ENCODE measurements at places on chromosomes 13 and 19. TPM values are rescaled to one million over a fixed set of nuclear protein-coding genes. Genes with fewer than 3 reads are reported as not detected.

GRCh38 chr19:32895384-32895783 is 25.8 kb upstream of the SLC7A9 start:
- no peaks in the 10 kb centered on the region for H3K27me3 ChIP-seq
- no peaks in the 10 kb centered on the region for H3K4me1 ChIP-seq
- H3K36me3 ChIP-seq = no peaks in the 10 kb centered on the region
- H3K4me3 ChIP-seq = no peak overlapping the region
- H3K27ac ChIP-seq = no peak overlapping the region
- no peak for DNase-seq

DNA sequence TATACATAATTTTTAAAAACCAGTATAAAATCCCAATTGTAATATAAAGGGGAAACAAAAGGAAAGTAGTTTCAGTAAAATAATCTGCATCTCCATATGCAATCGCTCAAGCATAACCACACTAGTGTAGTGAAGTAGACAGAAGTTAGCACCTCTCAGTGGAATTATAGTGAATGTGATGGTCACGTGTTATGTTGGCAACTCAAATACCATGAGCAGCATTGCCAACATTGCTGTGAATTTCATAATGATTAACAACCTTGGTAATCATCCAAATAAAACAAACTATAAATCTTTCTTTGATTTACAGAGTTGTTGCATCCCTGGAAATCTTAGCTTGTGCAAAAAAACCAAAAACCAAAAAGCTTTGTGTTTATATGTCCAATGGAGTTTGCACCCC is 77.3 kb upstream of the SIAH3 start:
- H3K4me1 ChIP-seq = peaks cover 3% of the 10 kb centered on the region
- H3K27ac ChIP-seq = no peak overlapping the region
- peaks cover 4% of the 10 kb centered on the region for H3K27me3 ChIP-seq
- no peak for DNase-seq
- H3K36me3 ChIP-seq = no peaks in the 10 kb centered on the region
- no peak overlapping the region for H3K4me3 ChIP-seq

DNA sequence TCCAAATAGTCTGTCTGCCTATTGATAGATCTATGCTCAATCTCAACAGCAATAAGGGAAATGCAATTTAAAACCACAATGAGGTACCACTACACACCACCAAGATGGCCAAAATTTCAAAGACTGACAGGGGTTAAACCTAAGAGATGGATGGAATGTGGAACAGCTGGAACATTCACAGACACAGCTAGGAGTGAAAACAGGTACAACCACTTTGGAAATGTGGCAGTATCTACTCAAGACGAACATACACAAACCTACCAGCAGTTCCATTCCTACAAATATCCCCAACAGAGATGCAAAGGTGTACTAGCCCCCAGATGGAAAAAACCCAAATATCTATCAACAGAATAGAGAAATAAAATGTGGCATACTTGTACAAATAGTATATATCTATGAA is 86.4 kb downstream of the TSC22D1 start:
- H3K4me3 ChIP-seq = no peak overlapping the region
- no peaks in the 10 kb centered on the region for H3K27me3 ChIP-seq
- no peak for DNase-seq
- H3K27ac ChIP-seq = no peak overlapping the region
- no peaks in the 10 kb centered on the region for H3K4me1 ChIP-seq

- no peak overlapping the region for H3K4me3 ChIP-seq
- H3K4me1 ChIP-seq = no peaks in the 10 kb centered on the region
- no peaks in the 10 kb centered on the region for H3K36me3 ChIP-seq
- no peaks in the 10 kb centered on the region for H3K27me3 ChIP-seq
- no peak for DNase-seq
These were observed 6.8 kb upstream of the FRY start for GRCh38 chr13:32024750-32025149.

DNA sequence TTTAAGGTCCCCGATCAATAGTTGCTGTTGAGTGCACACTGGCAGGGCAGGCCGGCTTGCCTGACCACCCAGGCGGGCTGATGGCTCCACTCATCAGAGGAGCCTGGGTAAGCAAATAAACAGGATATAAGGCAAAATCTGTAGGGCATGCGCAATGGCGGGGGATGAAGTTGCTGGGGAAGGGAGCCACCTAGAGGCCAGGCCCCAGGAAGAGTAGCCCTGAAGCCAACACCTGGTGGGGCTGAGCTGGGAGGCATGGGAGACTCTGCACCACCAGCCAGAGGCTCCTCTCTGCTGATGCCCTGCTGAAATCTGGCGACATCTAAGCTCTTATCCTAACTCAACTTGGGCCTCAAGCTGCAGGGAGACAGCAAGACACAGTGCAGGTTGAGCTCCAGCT is 324.3 kb downstream of the ZNF536 start:
- no peak for DNase-seq
- H3K27ac ChIP-seq = no peak overlapping the region
- peaks cover 2% of the 10 kb centered on the region for H3K27me3 ChIP-seq
- no peak overlapping the region for H3K4me3 ChIP-seq
- H3K36me3 ChIP-seq = no peaks in the 10 kb centered on the region
- no peaks in the 10 kb centered on the region for H3K4me1 ChIP-seq

DNA sequence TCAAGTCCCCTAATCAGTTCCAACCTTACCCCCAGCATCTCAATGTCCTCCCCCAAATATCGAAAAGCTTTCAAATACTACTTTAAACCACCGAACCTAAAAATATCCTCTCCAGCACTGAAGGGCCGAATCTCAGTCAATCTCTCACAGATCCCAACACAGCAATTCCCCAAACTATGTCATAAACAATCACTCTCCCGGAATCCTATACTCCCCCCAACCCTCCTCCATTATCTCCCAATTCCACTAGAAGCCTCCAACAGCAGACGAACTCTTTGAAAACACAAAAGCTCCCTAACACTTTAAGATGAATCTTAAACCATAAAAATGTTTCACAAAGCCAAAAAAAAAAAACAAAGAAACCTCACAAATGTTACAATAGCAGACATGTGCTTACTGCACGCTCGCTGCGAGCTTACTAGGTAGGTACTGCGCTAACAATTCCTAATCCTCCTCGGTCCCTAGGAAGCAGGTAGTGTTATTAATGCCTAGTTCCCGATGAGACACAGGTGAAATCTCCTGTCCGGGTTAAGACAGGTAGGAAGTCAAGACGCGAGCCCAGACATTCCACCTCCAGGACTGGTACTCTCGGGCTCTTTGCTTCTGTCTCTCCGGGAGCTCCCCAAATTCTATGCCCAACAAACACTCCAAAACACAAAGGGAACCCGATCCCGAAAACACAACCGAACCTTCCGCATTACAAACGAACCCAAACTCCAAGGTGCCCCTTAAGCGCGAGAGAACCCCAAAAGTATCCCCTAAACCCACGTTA is 14.2 kb downstream of the FBXO46 start:
- no peaks in the 10 kb centered on the region for H3K27me3 ChIP-seq
- H3K36me3 ChIP-seq = peaks cover 14% of the 10 kb centered on the region

DNA sequence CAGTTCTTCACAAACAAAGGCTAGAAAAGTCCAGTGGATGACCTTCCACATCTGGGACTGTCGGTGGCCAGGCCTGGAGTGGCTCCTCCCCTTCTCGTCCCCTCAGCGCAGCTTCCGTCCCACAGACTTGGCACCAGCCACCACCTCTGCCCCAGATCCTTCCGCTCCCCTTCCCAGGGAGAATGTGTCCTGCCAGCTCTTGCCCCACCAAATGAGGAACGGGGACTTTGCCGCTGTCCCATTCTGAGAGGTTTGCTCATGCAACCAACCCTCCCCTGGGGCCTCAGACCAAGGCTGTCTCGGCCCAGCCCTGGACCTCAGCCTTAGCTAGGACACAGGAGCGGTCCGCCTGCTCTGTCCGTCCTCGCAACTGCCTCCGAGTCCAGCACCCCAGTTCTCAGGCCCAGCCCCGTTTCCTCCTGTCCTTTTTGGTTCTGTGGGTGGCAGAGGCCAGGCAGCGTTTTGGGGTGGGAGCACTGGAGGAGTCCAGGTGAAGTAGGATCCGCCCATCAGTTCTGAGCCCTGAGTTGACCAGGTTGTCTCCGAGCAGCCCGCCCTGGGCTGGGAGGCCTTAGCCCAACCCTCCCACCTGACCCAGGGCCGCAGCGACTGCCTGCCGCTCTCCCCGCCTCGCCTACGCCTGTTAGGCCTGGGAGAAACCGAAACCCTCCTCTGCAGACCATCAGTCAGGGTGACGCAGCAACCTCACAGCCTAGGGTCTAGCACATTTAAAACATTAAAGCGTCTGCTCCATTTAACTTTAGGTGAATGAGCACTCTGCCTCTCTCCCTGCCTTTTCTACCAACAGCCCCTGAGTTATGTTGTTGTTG is 284.3 kb downstream of the FOXO1 start:
- H3K4me3 ChIP-seq = no peak overlapping the region
- no peaks in the 10 kb centered on the region for H3K36me3 ChIP-seq
- no peak overlapping the region for H3K27ac ChIP-seq
- no peaks in the 10 kb centered on the region for H3K4me1 ChIP-seq
- no peaks in the 10 kb centered on the region for H3K27me3 ChIP-seq
- no peak for DNase-seq

GRCh38 chr13:59801107-59801880 is 362.4 kb downstream of the DIAPH3 start:
- H3K27me3 ChIP-seq = no peaks in the 10 kb centered on the region
- no peak overlapping the region for H3K4me3 ChIP-seq
- H3K27ac ChIP-seq = no peak overlapping the region
- DNase-seq = no peak
- H3K4me1 ChIP-seq = no peaks in the 10 kb centered on the region

DNA sequence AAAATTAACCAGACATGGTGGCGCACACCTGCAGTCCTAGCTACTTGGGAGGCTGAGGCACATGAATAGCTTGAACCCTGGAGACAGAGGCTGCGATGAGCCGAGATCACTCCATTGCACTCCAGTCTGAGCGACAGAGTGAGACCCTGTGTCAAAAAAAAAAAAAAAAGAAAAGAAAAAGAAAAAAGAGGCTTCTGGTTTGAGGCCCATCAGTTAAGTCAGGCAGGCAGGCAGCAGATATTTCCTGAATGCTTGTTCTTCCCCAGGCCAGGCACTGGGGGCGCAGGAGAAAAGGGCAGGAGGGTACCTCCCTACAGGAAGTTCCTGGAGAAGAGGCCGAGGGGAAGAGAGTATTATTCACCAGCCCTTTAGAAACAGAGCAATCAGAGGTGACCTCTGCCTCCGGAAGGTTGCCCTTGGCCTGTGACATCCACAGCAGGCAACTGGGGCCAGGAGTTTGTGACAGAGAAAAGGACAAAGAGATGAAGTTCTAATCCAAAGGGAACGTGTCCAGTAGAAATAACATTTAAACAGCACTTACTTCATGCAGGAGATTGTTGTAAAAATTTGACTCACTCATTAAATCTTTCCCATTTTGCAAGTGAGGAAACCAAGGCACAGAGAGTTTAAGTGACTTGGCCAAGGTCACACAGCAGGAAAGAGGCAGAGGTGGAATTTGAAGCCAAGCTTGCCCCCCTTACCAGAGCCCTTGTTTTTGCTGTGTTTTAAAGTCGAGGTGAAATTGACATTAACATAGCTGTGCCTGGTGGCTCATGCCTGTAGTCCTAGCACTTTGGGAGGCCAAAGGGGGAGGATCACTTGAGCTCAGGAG is 4.3 kb upstream of the RLN3 start:
- H3K4me1 ChIP-seq = no peaks in the 10 kb centered on the region
- H3K4me3 ChIP-seq = no peak overlapping the region
- H3K27ac ChIP-seq = no peak overlapping the region
- DNase-seq = peak; percentile 47
- no peaks in the 10 kb centered on the region for H3K36me3 ChIP-seq
- no peaks in the 10 kb centered on the region for H3K27me3 ChIP-seq

GRCh38 chr19:42140125-42140754 is 8.0 kb upstream of the POU2F2 start:
- no peaks in the 10 kb centered on the region for H3K36me3 ChIP-seq
- no peaks in the 10 kb centered on the region for H3K4me1 ChIP-seq
- no peak overlapping the region for H3K4me3 ChIP-seq
- H3K27ac ChIP-seq = no peak overlapping the region

- no peaks in the 10 kb centered on the region for H3K27me3 ChIP-seq
- H3K4me1 ChIP-seq = peaks cover 2% of the 10 kb centered on the region
- no peaks in the 10 kb centered on the region for H3K36me3 ChIP-seq
- no peak for DNase-seq
- H3K27ac ChIP-seq = no peak overlapping the region
These were observed 4.6 kb upstream of the FAM32A start for GRCh38 chr19:16180611-16181010.

DNA sequence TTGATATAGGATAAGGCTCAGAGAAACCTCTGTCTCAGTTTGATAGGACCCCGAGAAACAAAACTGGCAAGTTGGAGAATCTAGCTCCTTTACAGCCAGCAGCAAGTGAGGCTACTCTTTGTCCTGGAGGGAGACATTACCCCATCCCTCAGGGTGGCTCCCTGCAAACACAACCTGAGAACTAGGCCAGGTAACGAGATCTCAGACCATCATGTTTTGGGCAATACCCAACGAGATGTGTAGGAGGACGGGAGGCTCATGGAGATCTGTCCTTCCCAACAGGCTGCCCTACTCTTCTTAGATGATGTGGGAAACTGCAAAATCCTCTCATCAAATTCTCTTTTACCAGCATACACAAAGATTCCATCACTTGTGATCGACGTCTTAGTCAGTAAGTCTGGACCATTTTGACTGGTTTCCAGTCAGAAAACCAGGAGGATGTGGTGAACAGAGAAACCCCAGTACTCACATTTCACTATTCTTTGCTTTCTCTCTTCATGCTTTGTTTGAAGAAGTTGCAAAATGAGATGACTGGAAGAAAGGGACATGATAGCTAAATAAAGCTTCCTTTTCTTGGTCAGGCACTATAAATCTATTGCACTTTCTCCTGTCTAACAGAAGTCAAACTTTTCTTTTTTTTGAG is 6.0 kb upstream of the CTU1 start:
- no peaks in the 10 kb centered on the region for H3K27me3 ChIP-seq
- no peak overlapping the region for H3K4me3 ChIP-seq
- no peak for DNase-seq
- no peak overlapping the region for H3K27ac ChIP-seq
- H3K4me1 ChIP-seq = no peaks in the 10 kb centered on the region

Gene FGF9
- total RNA-seq = under 0.01 TPM

Gene DCT
- total RNA-seq = 0.19 TPM

Gene IPO5
- 71.0 TPM for total RNA-seq

Gene BCAM
- total RNA-seq = 87.4 TPM

All from liver (tissue), 10 donors.